ENCODE measurements at places on chromosomes 7 and 10. TPM values are rescaled to one million over a fixed set of nuclear protein-coding genes. Genes with fewer than 3 reads are reported as not detected.

The AKR1C4 gene
- total RNA-seq, result not detected

The RBP4 gene
- 0.19 TPM for total RNA-seq

The SPAM1 gene
- not detected for total RNA-seq

The GRM8 gene
- 0.38 TPM for total RNA-seq

The CDHR1 gene
- total RNA-seq, result 0.52 TPM

The BAG3 gene
- 1.7 TPM for total RNA-seq

The ACTR3C gene
- total RNA-seq, result 6.2 TPM

The ABCB4 gene
- 0.71 TPM for total RNA-seq

The FAM25A gene
- total RNA-seq, result 0.47 TPM

The ARHGAP19 gene
- total RNA-seq, result 18.2 TPM
